ENCODE measurements at places on chromosomes 13 and 19. TPM values are rescaled to one million over a fixed set of nuclear protein-coding genes. Genes with fewer than 3 reads are reported as not detected.

FCAR gene
- not detected for total RNA-seq

SBK3 gene
- 2.4 TPM for total RNA-seq

IL12RB1 gene
- total RNA-seq, result not detected

GPC6 gene
- 0.16 TPM for total RNA-seq

CLIP3 gene
- total RNA-seq, result 1.7 TPM

SERP2 gene
- not detected for total RNA-seq

GRIK5 gene
- total RNA-seq, result 0.30 TPM

KCNN1 gene
- not detected for total RNA-seq

CABP5 gene
- total RNA-seq, result not detected

ENOX1 gene
- total RNA-seq, result 9.1 TPM

CEACAM6 gene
- 10.7 TPM for total RNA-seq
